ENCODE measurements at places on chromosomes 7 and 10.

DNA sequence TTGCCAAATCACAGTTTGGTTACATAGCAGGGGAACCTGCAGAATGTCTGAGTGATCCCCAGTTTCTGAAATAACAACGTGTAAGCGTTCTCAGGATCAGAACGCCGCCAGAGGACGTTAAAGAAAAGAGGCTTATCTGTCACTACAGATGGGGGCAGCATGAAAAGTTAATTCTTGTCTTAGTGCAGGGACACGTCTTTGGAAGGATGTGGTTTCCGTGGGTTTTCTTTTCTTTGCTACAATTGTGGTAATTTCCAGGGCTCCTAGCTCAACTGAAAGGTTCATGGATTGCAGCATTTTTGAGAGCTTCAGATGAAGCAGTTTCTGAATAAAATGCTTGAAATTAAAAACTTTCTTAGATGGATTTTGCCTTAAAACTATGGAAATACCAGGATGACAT, 106.6 kb downstream of the PRKCQ start:
- peak; percentile 26 for DNase-seq

- DNase-seq: no peak
Observed at GRCh38 chr10:18665815-18666558, 6.8 kb downstream of the ARL5B start.

- no peak for DNase-seq
Observed at GRCh38 chr10:60821656-60822055, 43.4 kb downstream of the CDK1 start.

- DNase-seq: peak; percentile 29
Observed at GRCh38 chr7:158164101-158165095, 423.2 kb downstream of the PTPRN2 start.

GRCh38 chr7:40921589-40922315, 781.1 kb downstream of the INHBA start:
- DNase-seq: no peak

DNA sequence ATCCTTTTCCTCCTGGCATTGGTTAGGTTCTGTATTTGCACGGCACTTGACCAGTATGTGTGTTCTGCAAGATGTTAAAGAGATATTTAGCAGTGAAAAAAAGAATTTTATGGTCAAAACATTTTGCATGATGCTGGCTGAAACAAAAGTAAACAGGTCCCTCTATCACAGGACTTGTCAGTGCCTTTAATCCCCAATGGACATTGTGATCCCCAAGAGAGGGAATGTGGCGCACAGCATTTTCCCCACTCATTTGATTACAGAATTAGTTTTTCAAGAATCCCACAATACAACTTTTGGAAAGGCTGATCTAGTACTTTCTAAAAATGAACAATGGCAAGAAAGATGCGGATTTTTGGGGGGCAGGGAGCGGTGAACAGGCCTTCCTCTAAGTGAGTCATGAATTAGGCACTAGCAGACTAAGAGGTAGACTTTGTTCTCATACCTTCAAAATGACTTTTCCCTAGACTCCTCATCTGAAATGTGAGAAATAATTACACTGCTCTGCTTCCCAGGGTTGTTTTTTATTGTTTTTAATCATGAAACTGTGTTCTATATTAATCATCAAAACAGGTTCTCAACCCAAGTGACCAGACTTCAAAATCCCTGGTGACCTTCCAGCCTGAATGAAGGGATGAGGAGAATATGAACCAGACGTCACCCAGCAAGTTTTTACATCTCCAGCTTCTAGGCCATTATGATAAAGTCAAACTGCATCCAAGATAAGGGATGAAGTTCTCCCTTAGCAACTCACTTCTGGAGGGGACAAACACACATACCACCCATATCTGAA, 8.6 kb downstream of the FBXW4 start:
- no peak for DNase-seq

DNA sequence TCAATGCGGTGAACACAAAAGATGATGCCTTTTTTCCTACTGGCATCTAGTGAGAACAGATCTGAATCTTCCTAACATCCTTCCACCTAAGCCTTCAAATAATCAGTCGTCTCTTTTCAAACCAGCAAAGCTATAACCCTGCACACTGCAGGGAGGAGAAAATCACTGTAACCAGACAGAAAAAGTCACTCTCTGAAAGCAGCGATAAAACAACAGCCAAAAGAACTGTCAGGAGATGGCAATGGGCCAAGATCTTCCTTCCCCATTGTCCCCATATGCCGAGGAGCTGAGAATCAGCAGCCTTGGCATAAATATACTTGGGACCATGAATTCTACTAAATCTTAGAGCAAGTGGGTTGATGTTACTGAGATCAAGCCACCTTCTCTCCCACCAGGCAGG, 13.1 kb downstream of the FZD9 start:
- no peak for DNase-seq

- no peak for DNase-seq
Observed at GRCh38 chr7:92133133-92133736, 1.0 kb downstream of the CYP51A1 start.

DNA sequence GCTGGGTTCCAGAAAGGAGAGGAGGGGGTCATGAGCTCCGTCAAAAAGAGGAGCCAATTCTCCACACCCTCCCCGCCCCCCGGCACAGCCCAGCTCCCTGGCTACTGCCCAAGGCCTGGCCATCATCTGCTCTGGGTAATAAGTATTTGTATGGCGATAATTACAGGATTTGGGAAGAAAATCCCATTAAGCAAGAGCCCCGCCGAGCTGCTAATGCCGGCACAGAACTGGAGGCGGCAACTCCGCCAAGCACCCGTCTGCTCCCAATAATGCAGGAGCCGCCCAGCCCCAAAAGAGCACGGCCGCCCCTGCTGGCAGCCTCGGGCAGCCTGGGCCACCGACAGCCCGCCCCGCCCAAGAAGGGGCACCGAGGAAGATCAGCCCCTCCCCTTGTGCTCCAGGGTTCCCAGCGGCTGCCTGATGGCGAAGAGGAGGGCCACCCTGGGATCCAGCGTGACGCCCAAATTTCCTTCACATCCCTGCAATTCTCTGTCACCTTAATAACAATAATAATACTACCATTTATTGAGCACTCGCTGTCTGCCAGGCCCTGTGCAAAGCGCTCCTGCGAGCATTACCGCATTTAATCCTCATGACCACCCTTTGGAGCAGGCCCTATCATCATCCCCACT, 5.9 kb downstream of the SLIT1 start:
- peak; percentile 34 for DNase-seq

- no peak for DNase-seq
Observed at GRCh38 chr10:31476088-31476487, 157.1 kb downstream of the ZEB1 start.

DNA sequence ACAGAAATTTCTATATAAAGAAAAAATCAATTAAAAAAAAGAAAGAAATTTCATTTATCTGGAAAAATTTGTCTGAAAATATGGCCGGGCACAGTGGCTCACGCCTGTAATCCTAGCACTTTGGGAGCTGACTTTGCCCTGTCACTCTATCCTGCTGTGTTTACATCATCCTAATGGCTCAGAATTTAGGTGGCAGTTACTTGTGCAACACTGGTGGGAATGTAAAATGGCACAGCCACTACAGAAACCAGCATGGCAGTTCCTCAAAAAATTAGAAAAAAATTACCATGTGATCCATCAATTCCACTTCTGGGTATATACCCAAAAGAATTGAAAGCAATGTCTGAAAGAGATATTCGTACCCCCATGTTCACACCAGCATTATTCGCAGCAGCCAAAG, 405.2 kb upstream of the AUTS2 start:
- no peak for DNase-seq

DNA sequence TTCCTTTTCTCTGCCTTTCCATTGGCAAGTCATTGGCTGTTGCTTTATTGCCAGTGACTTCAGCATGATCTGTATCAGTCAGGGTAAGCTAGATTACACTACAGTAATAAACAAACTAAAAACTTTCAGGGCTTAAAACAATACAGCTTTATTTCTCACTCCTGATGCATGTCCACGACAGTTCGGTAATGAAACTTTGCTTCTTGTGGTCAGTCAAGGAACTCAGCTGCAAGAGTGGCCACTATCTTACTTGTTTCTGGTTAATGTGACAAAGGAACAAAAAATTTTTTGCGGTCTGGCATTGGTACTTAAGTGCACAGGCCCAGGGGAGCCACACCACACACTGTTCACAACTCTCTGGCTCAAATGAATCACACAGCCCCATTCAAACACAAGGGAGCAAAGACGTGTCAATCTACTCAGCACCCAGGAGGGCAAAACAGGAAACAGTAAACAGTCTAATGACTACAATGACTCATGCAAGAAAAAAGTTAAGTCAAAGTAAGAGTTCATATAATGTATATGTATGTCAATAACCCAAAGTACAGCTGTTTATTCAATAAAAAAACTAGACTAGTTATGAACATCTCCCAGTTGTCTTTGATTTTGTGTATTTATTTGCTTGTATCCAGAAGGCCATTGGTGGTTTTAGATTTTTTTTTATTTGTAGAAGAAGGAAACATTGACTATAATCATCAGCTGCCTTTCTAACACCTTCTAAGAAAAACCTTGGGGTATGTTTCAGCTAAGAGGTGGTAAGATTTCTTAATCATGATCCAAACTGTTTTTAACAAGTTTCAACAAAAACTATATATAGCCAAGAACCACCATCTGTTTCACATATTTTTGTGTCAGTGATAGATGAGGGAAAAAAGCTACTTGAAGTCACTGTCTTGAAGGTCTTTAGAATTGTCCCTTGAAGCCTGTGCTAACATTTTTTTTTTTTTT, 134.4 kb upstream of the FAM3C start:
- DNase-seq: peak; percentile 99

- no peak for DNase-seq
Observed at GRCh38 chr10:13813550-13813949, 226.8 kb downstream of the PRPF18 start.

- DNase-seq: no peak
Observed at GRCh38 chr10:121082984-121083383, 231.8 kb downstream of the WDR11 start.

DNA sequence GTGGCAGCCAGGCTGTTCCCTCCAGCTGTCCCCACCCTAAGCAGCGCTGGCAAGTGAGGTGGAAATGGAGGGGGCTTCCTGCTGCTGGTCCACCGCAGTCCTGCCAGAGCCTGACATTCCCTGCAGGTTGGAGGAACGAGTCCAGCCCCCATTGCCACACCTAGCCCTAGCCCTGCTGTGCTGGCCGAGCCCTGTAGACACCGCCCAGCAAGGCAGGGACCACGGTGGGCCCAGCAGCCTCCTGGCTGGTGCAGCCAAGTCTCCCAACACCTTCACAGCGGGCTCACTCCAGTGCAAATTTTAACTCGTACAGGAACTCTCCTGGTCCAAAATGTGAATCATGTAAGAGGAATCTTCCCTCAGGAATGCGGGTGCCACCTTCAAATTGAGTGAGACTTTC, 116.3 kb downstream of the PAXIP1 start:
- no peak for DNase-seq

DNA sequence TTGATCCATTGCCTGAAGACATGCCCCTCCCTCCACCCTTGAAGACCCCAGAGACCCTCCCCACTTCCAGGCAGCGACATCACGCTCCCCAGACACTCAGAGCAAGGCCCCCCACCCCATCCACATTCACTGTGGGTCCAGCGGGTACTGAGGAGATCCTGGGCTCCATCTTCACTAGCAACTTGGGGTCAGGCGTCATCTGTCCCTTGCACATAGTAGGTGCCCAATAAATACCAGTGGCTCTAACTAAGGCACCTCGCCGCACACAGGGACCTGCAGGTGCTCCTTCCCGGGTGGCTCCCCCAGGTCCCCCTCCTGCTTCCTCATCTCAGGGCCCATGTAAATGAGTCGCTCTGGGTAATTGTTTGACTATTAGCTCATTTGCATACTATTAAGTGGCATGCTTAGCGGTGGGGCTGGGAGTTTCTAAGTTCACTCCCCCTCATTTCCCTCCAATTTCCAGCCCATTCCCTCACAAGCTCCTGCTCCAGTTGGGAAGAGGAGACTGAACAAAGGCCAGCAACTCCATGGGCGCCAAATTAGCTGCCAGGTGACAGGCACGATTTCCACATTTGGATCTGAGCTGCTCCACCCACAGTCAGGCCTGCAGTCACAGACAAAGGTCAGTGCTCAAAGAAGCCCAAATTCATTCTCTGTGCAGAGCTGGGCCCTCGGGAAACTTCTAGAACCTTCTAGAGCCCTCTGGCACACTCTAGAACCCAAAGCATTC, 29.7 kb downstream of the EBF3 start:
- DNase-seq: no peak

DNA sequence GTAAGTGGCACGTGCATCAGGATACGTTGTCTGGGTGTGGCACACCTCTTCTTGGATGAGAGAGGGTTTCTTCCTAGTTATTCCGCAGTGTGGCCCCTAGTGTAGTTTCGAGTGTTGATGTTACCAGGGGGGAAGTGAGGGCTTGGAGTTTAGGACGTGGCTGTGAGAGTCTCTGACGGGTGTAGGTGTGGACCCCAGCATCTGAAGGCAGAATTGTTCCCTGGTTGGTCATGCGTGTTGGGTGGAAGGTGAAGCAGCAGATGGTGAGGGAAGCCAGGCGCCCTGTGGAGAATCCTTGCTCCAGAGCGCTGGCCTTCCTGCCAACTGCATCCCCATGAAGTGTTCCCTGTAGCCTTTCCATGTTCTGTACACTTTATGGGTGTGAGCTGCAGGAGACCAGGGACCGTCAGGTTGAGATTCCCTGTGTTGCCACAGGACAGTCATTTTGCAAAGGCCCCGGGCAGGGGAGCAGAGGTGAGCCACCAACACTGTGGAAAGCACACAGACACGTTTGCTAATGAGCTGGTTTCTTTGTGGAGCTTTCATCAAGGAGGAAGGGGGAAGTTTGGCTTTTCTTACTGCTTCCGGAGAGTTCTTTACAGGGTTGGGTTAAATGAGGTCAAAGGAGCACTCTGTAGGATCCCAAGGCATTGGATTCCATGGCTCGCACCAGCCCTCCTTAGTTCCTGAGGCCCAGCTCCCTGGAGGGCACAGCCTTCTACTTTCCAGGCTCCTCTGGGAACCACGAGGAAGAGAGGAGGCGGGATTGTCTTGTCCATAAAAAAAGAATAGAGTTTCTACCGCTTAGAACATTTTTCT, 32.0 kb downstream of the TSPAN14 start:
- DNase-seq: no peak

DNA sequence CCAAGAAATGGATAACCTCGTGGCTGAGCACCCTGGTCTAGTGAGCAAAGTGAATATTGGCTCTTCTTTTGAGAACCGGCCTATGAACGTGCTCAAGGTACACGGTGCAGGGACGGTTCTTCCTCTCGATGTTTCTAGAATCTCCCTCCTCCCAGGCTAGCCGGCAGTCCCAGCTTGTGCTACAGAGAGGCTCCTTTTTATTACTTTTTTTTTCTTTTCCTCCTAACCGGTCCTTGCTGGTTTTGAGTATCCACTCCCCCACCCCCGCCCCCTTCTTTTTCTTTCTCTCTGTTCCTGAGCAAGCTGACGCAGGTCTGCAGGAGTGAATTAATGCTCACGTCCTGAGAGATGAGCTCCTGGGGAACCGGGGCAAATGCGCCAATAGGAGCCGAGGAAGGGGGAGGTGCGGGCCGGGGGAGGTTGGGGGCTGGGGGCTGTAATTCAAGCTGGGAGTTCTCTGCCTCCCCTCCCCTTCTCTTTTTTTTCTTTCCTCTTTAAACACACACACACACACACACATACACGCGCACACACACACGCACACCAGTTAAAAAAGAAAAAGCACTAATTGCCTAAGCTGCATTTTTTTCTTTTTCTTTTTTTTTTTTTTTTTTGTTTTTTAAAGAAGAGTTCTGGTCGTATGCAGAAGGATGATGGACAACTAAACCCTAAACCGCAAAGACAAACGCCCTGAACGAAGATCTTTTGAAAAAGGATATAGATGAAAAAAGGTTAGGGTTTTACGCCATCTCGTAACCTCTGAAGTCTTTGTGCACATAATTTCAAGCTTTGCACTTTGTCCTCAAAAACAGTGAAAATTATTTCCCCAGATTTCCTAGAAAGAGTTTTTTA, 6.6 kb downstream of the CPA2 start:
- DNase-seq: no peak

Measured in Daoy (cell line).